ENCODE measurements at places on chromosomes 12 and 14. TPM values are rescaled to one million over a fixed set of nuclear protein-coding genes. Genes with fewer than 3 reads are reported as not detected.
A peak's percentile ranks its signal among the peaks of the same experiment; 100 is the strongest.

Gene RIMBP2
- 1.7 TPM for total RNA-seq

DNA sequence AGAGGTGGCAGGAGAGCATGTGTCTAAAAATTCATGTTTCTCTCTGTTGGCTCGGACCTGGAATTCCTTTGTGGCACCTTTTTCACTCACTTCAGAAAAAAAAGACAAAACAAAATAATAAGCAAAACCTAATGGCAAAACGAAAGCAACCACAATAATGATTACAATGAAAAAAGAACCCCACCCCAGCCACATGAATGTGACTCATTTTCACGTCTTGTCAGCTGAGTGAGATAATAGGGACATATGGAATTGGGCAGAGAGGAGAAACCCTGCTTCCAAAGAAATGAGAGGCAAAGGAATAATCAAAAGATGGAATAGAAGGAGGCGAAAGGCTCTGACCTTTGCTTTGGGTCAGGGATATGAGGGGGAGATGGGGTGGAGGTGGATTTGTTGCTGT is 143.4 kb downstream of the SLC8A3 start:
- no peaks in the 10 kb centered on the region for H3K27me3 ChIP-seq
- H3K36me3 ChIP-seq, result no peaks in the 10 kb centered on the region
- no peak overlapping the region for H3K27ac ChIP-seq
- DNase-seq, result no peak

- no peaks in the 10 kb centered on the region for H3K4me1 ChIP-seq
- H3K36me3 ChIP-seq, result no peaks in the 10 kb centered on the region
- peak; percentile 88 for DNase-seq
- no peak overlapping the region for H3K27ac ChIP-seq
These were observed 150.8 kb upstream of the FSCB start for GRCh38 chr14:44657696-44658388.

- H3K27ac ChIP-seq, result no peak overlapping the region
- H3K4me3 ChIP-seq, result no peak overlapping the region
- no peaks in the 10 kb centered on the region for H3K4me1 ChIP-seq
- no peaks in the 10 kb centered on the region for H3K36me3 ChIP-seq
- no peak for DNase-seq
These were observed 29.8 kb upstream of the DACT1 start for GRCh38 chr14:58607952-58608317.

- H3K36me3 ChIP-seq, result no peaks in the 10 kb centered on the region
- no peaks in the 10 kb centered on the region for H3K4me1 ChIP-seq
- no peaks in the 10 kb centered on the region for H3K27me3 ChIP-seq
- H3K4me3 ChIP-seq, result no peak overlapping the region
These were observed 24.8 kb downstream of the BICDL1 start for GRCh38 chr12:120013659-120014380.

Gene TTLL5
- total RNA-seq, result 45.3 TPM

GRCh38 chr14:71198687-71199086 is 291.4 kb downstream of the PCNX1 start:
- no peaks in the 10 kb centered on the region for H3K36me3 ChIP-seq
- no peaks in the 10 kb centered on the region for H3K27me3 ChIP-seq
- H3K4me1 ChIP-seq, result no peaks in the 10 kb centered on the region
- DNase-seq, result no peak

Gene TGFB3
- 47.7 TPM for total RNA-seq

GRCh38 chr12:4407136-4407535 is 27.6 kb upstream of the FGF23 start:
- H3K36me3 ChIP-seq, result no peaks in the 10 kb centered on the region
- no peak overlapping the region for H3K27ac ChIP-seq
- no peaks in the 10 kb centered on the region for H3K4me1 ChIP-seq
- no peak overlapping the region for H3K4me3 ChIP-seq
- no peak for DNase-seq

DNA sequence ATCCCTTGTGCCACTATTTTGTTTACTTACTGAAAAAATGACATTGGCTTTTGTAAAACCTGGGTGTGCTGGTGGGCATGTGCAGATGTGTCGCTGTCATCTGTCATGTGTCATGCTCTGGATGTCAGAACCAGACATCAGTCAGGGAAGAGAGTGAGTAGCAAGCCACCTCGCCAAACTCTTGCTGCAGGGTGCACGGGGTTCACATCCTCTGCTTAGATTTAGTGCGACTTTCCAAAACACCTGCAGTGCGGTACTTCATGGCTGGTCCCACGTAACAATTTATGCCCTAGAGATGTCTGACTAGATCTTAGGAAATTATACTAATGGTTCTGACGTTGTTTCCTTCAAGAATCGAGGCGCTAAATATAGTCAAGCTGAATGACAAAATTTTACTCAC is 106.7 kb downstream of the CRADD start:
- H3K27ac ChIP-seq, result peak overlapping the region; percentile 79
- H3K4me3 ChIP-seq, result no peak overlapping the region
- H3K27me3 ChIP-seq, result no peaks in the 10 kb centered on the region
- peaks cover 6% of the 10 kb centered on the region for H3K4me1 ChIP-seq

Gene LRP1
- 166 TPM for total RNA-seq

GRCh38 chr14:30240018-30240417 is 312.4 kb upstream of the PRKD1 start:
- no peak overlapping the region for H3K27ac ChIP-seq
- H3K27me3 ChIP-seq, result no peaks in the 10 kb centered on the region

- no peak overlapping the region for H3K27ac ChIP-seq
- H3K4me3 ChIP-seq, result no peak overlapping the region
- no peak for DNase-seq
- H3K27me3 ChIP-seq, result no peaks in the 10 kb centered on the region
- H3K4me1 ChIP-seq, result no peaks in the 10 kb centered on the region
- H3K36me3 ChIP-seq, result no peaks in the 10 kb centered on the region
These were observed 92.8 kb downstream of the SINHCAF start for GRCh38 chr12:31233061-31233730.

DNA sequence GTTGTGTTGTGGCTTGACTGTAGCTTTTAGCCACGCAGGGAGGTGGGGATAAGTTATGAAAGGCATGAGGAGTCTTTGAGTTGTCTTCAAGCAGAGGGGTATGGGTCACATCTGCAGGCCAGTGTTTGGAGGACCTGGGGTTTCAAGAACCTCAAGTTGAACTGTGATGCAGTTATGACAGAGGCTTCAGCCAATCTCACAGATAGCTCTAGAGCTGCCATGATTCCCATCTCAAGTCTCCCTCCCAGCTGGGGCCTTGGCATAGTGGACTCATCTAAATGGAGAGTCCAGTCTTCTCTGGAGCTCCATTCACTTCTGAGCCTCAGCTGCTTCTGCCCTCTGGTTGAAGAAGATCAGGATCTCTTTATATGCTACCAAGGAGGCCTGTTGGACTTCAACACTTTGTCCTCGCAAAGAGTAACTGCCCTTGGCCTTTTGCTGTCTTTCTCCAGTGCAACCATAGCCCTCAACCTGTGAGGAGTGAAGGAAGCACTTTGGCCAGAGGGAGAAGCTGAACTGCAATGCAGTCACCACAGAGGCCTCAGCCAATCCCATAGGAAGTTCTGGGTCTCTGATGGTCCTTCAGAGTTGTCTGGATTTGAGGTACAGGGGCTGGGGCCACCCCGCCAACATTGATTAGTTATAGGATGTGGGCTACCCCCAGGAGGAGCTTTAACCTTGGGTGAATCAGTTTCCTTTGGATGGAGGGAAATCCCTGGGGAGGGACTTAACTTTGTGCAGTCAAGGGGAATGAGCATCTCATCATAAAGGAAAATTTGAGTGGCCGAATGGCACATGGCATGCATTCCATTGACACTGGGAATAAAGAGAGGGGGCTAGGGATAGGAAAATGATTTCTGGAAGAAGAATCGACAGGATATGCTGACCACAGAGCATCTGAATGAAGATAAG is 230.5 kb downstream of the PCNX1 start:
- H3K27me3 ChIP-seq, result no peaks in the 10 kb centered on the region
- H3K4me3 ChIP-seq, result no peak overlapping the region
- H3K36me3 ChIP-seq, result no peaks in the 10 kb centered on the region

Gene VWF
- total RNA-seq, result 285 TPM

- no peaks in the 10 kb centered on the region for H3K27me3 ChIP-seq
- H3K36me3 ChIP-seq, result no peaks in the 10 kb centered on the region
- DNase-seq, result no peak
- H3K4me3 ChIP-seq, result no peak overlapping the region
- no peaks in the 10 kb centered on the region for H3K4me1 ChIP-seq
- no peak overlapping the region for H3K27ac ChIP-seq
These were observed 561.2 kb upstream of the SEL1L start for GRCh38 chr14:82094829-82095345.

- no peak overlapping the region for H3K4me3 ChIP-seq
- H3K4me1 ChIP-seq, result no peaks in the 10 kb centered on the region
- no peaks in the 10 kb centered on the region for H3K36me3 ChIP-seq
- H3K27ac ChIP-seq, result no peak overlapping the region
- H3K27me3 ChIP-seq, result no peaks in the 10 kb centered on the region
- no peak for DNase-seq
These were observed 83.0 kb upstream of the LGR5 start for GRCh38 chr12:71356569-71356968.

DNA sequence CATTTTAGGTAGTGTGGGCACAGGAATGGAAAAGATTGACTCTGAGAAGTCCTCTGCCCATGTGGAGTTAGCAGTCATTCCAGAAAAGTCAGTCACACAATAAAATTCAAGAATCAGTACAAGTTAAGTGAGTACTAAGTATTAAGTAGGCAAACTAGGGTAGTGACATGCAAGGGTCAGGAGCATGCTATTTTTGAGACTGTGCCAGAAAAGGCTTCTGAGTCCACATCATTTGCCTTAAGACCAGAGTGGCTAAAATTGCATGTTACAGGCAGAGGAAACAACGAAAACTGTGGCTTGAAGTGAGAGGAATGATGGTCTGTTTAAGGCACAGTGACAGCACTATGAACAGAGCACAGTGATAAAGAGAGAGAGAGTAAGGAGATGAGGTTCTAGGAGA is 108.9 kb downstream of the SLC6A15 start:
- H3K4me3 ChIP-seq, result no peak overlapping the region
- H3K27ac ChIP-seq, result no peak overlapping the region
- H3K36me3 ChIP-seq, result no peaks in the 10 kb centered on the region
- no peaks in the 10 kb centered on the region for H3K27me3 ChIP-seq
- H3K4me1 ChIP-seq, result no peaks in the 10 kb centered on the region

Gene FOXG1
- not detected for total RNA-seq

- no peaks in the 10 kb centered on the region for H3K36me3 ChIP-seq
- no peak overlapping the region for H3K4me3 ChIP-seq
- peaks cover 2% of the 10 kb centered on the region for H3K27me3 ChIP-seq
- no peak for DNase-seq
- no peaks in the 10 kb centered on the region for H3K4me1 ChIP-seq
These were observed 33.2 kb upstream of the FZD10 start for GRCh38 chr12:130128790-130129735.

GRCh38 chr12:111339321-111339938 is 29.5 kb downstream of the PHETA1 start:
- no peak overlapping the region for H3K4me3 ChIP-seq
- H3K27ac ChIP-seq, result no peak overlapping the region
- no peaks in the 10 kb centered on the region for H3K36me3 ChIP-seq

GRCh38 chr12:132537049-132537448 is 47.1 kb downstream of the FBRSL1 start:
- no peak for DNase-seq
- no peak overlapping the region for H3K27ac ChIP-seq
- H3K36me3 ChIP-seq, result no peaks in the 10 kb centered on the region

Gene AKAP3
- total RNA-seq, result 1.1 TPM

DNA sequence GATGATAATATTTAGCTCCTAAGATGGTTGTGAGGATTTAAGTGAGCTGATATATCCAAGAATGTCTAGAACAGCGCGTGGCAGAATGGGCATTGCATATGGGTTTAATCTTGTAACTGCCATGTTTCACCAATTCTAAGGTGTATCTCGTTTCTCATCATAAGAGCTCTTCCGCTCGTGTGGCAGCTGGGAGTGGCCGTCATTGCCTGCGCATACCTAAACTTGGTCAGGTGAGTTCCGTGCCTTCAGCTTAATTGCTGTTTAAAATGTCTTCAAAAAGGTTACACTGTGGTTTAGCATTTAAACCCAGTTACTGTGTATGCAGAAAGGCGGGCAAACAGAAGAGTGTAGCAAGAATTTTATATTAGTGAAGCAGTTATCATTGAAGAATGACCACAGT is 4.5 kb upstream of the AQP2 start:
- no peak overlapping the region for H3K27ac ChIP-seq
- H3K4me3 ChIP-seq, result no peak overlapping the region

Gene SALL2
- 10.2 TPM for total RNA-seq

- no peak for DNase-seq
- no peaks in the 10 kb centered on the region for H3K4me1 ChIP-seq
- H3K27ac ChIP-seq, result no peak overlapping the region
- H3K4me3 ChIP-seq, result no peak overlapping the region
These were observed 79.2 kb upstream of the NCOR2 start for GRCh38 chr12:124646385-124647230.

Gene KRT75
- total RNA-seq, result not detected
